SK-N-SH treated with all-trans-retinoic acid at 6 μM for 48 hours (cell line): ENCODE measurements at places on chromosomes 6 and 20.

DNA sequence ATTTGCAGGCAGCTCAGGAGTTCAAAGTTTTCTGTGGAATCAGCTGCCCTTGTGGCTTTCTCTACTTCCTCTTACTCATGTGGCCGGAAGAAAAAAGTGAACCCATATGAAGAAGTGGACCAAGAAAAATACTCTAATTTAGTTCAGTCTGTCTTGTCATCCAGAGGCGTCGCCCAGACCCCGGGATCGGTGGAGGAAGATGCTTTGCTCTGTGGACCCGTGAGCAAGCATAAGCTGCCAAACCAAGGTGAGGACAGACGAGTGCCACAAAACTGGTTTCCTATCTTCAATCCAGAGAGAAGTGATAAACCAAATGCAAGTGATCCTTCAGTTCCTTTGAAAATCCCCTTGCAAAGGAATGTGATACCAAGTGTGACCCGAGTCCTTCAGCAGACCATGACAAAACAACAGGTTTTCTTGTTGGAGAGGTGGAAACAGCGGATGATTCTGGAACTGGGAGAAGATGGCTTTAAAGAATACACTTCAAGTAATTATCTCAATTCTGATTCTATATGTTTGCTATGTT is 1.1 kb downstream of the MGME1 start:
- no peak for ATAC-seq

DNA sequence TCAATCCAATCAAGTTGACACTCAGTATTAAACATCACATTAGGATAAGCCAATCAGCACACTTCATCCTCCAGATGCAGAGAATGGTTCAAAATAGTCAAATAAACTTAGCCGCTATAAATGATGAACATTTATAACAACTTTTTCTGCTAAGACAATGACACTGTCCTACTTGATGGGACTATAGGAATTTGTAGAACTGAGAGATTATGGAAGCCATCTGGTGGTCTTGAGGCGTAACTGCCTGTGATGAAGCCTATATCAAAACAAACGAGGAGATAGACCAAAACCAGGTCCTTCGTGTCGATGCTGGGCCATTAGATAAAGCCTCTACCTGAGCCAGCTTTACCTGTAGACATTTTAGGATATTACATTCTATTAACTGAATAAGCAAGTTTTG is 631.1 kb downstream of the COL12A1 start:
- peak; percentile 84 for ATAC-seq

DNA sequence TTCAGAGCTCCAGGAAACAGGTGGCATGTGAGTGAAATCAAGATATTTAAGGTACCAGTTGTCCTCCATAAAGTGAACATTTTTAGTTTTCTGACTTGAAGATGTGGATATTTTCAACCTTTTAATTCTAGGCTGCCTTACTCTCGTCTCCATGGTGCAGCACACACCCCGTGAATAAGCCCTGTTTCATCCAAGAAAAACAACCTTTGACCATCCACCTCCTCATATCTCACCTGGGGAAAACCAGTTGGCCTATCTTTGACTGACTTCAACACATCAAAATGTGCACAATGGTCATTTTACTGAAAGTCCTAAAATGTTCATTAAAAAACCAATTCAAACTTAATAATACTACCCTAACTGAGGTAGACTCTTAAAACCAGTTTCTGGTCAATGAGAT is 73.8 kb upstream of the CD2AP start:
- no peak for ATAC-seq

DNA sequence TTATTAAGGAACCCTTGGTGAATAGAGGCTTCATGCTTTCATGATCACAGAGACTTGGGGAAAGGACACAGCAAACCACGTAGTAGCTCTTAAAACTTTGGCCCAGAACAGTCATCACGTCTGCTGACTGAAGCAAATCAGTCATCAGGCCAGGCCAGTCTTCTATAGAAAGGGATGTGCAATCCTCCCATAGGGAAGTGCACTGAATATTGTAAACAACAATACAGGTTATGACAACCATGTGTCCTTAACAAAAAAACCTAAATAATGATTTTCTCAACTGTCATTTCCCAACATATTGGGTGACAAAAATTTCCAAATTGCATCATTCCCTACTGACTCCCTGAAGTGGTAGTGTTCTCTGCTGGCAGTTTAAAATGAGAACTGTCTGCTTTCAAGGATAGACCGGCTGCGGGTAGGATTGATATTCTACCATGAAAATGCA is 388.2 kb upstream of the CITED2 start:
- no peak for ATAC-seq

DNA sequence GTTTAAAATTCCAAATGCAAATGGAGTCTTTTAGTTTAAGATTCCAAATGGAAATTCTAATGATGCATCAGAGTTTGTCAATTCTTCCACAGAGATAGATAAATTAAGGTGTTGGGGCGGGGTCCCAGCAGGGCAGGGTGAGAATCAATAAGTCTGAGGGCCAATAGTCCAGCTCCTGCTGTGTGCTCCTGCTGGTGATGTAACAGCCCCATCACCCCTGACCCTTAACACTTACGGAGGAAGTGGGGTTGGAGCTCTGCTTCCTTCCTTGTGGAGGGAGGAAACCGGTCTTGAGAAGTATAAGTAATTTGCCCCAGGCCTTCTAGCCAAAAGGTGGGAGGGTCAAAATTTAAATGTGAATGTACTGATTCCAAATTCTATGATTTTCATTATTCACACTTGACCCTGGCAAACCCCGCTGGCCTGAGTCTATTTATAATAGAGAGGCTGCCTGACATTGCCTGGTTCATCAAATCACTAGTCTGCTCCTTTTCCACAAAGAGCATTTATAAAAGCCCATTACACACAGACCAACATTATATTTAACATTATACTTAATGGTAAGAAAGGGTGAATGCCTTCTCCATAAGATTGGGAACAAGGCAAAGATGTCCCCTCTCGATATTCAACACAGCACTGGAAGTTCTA is 17.2 kb downstream of the ZBTB2 start:
- ATAC-seq, result no peak

DNA sequence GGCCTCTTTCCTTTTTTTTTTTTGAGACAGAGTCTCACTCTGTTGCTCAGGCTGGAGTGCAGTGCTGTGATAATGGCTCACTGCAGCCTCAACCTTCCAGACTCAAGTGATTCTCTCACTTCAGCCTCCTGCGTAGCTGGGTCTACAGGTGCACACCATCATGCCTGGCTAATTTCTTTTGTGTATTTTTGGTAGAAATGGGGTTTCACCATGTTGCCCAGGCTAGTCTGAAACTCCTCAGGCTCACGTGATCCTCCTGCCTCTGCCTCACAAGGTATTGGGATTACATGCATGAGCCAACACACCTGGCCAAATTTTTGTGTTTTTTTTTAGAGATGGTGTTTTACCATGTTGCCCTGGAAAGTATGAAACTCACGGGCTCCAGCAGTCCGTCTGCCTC is 29.3 kb downstream of the SRC start:
- ATAC-seq, result no peak
